ENCODE measurements at places on chromosomes 13 and 19.
A peak's percentile ranks its signal among the peaks of the same experiment; 100 is the strongest.

DNA sequence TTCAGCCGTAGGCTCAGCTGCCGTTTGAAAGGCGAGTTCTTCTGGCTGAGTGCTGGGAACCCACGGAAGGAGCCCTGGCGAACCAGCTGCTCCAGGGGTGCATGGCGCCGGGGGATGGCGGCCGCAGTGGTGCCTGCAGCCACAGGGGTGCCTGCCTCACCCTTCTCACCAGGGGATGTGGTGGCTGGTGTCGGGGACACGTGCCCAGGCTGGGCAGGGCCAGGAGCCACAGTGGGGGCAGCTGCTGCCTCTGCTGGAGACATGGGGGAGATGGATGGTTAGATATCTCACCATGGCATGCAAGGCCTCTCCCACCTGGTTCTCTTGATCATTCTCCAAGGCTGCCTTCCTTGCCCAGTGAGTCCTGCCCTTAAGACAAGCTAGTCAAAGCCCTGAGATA lies 17.1 kb downstream of the NUMBL start:
- no peak for DNase-seq

DNA sequence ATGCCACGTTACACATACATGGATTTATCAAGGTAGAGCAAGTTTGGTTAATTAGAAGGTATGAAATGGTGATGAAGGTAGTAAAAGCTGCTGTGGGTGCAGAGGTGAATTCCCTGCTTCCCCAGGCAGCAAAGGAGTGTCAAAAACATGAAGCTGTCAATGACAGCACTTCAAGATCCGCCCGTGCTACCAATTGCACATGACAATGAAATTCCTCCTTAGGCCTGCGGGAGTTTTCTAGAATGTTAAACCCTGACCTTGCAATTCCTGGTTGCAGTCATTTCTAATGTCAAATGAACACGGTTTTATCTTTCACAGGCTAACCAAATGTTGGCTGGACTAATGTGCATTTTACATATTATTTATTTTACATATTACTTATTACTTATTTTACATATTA lies 67.7 kb upstream of the LSM14A start:
- no peak for DNase-seq

- no peak for DNase-seq
Measured at GRCh38 chr13:110322126-110322827, 15.2 kb downstream of the COL4A2 start.

DNA sequence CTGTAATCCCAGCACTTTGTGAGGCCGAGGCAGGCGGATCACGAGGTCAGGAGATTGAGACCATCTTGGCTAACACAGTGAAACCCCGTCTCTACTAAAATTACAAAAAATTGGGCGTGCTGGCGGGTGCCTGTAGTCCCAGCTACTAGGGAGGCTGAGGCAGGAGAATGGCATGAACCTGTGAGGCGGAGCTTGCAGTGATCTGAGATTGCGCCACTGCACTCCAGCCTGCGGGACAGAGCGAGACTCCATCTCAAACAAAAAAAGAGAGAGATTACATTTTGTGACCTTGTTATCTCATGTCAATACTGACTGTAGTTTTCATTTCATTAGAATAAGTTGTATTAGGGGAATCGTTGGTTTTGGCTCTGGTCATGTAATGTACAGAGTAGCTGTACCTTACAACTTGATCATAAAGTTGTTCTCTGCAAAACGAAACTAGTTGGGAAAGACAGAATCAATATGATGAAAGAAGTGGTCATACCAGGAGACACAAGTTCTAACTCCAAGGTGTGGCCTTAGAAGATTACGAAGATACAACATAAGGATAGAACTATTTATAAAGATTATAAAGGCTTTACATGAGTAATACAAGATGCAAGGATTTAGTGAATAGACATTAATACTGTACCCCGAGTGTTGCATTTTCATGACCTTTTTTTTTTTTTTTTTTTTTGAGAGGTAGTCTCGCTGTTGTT lies 15.3 kb downstream of the TMEM38A start:
- no peak for DNase-seq

DNA sequence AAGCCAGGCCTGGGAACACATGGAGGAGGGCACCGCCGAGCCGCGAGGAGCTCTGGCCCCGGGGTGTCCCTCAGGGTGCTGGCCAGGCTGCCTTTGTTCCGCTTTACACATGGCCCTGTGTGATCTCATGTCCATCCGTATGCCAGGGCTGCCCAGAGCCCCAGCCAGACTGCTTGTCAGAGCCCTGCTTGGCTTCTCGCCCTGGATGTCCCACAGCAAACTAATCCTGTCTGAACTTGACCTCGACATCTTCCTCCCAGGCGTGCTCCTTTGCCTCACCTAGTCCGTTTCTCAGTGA lies 14.3 kb downstream of the BCKDHA start:
- no peak for DNase-seq

GRCh38 chr19:50818859-50819472 lies 4.6 kb downstream of the KLK1 start:
- DNase-seq: no peak

- no peak for DNase-seq
Measured at GRCh38 chr19:42115219-42115618, 17.0 kb downstream of the POU2F2 start.

DNA sequence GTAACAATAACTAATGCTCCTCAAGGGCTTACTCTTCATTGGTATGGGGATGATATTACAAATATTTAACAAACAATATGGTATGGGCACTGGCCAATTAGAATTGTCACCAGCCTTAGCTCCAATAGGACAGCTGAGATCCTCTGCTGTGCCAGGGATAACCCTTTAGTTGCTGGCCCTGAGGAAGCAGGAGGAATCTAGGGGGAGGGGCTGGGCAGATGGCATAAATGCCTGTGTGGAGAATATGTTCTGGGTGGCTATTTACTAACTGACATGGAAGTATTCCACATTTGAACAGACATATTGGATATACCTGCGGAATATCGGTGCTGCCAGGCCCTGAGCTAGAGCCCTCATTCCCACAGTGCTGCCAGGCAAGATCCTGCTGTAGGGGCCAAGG lies 16.6 kb upstream of the LRCH1 start:
- no peak for DNase-seq

DNA sequence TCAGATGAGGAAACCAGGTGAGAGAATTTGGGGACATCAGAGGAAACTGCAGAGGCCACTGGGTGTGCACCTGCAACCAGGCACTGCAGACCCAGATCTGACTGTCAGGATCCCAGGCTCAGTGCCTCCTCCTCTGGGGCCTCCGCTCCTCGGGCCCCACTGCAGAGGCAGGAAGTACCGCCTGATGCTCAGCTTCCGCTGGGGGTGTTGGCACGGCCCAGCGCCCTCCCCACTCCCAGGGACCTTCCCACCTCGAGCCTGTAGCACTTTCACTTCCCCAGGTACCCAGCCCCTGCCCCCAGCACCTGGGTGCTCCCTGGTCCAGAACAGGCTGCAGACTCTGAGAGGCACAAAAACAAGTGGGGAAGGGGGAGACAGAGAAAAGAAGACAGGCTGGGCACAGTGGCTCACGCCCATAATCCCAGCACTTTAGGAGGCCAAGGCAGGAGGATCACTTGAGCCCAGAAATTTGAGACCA lies 1.4 kb upstream of the CD37 start:
- peak; percentile 31 for DNase-seq

- no peak for DNase-seq
Measured at GRCh38 chr13:102606537-102607309, 9.9 kb downstream of the TPP2 start.

GRCh38 chr19:1513499-1514294 lies 878 bp upstream of the ADAMTSL5 start:
- peak; percentile 53 for DNase-seq

DNA sequence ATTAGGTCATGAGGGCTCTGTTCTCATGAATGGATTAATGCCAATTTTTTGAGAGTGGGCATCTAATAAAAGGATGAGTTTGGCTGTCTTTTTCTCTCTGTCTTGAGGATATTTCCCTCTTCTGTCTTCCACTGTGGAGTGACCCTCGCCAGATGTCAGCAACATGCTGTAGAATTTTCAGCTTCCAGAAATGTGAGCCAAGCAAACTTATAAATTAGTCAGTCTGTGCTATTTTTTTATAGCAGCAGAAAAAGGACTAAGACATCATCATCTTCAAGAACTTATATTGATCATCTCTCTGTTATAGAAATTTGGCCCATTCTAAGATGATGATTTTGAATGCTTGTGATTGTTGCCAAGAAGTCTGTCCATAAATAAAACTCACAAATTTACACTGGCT lies 431.4 kb downstream of the FGF9 start:
- no peak for DNase-seq

All from stimulated activated CD8-positive, alpha-beta memory T cell treated with anti-CD3 and anti-CD28 coated beads, Interleukin-15, amount 100 ng/mL, for 24 hours (primary cell).